ENCODE measurements at places on chromosomes 4 and X.

DNA sequence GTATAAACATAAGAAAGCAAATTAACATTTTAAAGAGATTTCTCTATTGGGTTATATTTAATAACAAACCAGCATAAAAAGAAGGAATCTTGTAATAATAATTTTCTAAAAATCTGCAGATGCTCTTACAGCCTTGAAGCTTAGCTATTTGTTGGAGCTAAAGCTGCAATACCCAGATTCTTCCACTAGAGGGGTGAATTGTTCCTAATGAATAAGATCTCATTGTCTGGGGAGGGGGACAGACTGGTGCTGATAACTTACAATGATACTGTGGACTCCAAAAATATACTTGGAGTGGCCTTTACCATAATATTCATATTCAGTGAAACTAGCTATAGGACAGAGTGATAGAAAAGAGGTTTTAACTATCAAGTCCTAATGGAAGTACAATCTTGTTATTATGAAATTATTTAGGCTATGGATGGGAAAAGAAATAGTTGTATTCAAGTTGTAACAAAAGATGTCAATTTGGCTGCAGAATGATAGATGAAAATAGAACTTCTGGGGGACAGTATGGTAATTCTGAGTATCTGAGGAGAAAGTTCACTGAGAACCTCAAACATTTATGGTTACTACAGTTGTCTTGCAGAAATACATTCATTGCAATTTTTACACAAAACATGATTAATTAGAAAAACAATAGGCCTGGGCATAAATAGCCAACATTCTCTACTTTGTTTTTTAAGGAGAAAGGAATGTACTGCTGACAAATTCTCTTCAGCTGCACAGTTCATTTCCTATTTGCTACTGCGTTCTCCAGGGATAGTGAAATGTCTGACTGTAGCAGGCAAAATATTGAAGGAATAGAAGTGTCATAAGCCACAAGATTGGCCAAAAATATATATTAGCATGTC lies 443.3 kb downstream of the GBA3 start:
- DNase-seq, result peak; percentile 26

DNA sequence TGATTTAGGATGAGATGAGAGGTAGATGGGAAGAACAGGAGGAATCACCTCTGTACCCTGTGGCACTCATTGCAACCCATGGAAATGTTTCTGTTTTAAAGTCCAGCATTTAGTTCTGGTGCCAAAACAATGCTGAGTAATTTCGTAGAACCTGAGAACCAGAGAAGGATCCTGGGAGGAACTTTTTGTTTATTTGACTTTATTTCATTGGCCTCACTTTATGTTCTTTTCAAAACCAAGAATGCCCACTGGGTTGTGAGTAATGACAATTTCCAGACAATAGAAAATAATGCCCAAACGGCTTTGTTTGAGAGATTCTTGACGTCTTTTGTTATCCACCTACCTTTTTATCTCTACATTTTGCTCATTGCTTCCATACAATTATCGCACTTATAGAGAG lies 111.3 kb downstream of the SHROOM3 start:
- no peak for DNase-seq

DNA sequence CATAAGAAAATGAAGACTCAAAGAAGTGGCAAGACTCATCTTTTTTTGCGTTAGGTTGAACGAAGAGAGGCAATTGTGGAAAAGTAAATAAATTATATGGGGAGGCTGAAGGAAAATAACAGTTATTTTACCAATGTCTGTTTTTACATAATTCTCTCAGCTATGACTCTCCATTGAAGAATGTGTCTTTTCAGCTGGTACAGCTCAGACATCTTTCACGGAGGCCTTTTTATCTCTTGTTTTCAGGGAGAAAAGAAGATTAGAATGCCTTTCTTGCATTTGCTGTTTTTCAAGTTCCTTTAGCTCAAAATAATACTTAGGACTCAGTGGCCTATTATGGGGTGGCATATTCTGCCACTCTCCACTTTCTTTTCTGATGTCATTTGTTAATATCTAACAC lies 153.0 kb downstream of the ADAM29 start:
- DNase-seq, result no peak

DNA sequence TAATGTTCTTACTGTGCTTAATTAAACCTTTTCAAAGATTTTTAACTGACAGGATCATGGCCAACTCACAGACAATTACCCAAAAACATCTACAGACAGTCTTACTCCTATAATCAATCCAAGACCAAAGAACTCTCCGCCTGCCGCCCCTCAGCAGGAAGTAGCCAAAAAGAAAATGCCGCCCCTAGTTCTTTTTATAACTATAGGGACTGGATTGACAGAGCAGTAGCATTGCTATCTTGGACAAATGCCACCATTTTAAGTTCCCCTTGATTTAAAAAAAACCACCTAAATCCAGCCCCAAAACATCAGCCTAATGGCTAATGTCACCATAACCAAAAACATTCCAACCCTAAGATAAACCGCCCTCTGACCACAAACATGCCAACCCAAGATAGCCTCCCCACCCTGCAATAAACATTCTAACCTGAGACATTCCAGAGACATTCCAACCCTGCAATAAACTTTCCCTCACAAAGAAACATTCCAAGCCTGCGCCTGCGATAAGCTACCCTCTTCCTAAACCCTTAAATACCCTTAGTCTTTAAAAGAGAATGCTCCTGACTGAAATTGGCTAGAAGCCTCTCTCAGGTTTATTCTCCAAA lies 77.0 kb downstream of the COQ2 start:
- no peak for DNase-seq

DNA sequence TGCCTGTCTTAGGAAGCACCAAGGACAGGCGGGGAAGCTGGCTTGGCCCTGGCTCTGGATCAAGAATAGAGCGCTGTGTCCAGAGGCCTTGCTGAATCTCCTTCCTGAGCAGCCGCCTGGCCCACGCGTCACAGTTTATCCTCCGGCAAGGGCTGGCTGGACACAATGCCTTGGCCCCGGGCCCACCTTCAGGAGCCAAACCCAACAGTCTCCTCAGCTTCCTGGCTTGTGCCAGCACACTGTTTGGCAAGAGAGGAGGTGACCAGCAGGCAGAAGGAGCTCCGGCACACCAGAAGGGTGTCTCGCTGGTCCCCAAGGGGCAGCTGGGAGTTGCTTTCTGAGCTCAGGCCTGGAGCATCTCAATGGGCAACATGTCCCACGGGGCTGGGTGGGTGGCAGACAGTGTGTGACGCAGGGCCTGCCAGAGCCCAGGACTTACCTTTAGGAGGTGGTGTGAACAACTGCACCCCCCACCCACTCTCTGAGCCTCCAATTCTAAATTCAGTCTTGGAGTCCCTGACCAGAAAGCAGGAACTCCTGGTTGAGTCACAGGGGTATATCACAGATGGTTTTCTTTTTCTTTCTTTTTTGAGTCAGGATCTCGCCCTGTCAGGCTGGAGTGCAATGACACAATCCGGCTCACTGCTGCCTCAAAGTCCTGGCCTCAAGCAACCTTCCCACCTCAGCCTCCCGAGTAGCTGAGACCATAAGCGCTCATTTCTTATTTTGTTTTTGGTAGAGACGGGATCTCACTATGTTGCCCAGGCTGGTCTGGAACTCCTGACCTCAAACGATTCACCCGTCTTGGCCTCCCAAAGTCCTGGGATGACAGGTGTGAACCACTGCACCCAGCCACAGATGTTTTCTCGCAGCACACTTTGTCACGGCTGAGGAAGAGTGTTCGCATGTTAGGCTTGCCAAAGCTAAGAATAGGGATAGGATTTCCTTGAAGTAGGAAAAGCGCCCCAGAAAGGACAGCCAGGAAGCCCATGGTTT lies 361.2 kb downstream of the BCOR start:
- no peak for DNase-seq

Data from muscle of back (tissue), 13 donors.